ENCODE measurements at places on chromosomes 3 and 15.

- DNase-seq = no peak
These were observed 285.3 kb downstream of the CADM2 start for GRCh38 chr3:85244091-85244490.

DNA sequence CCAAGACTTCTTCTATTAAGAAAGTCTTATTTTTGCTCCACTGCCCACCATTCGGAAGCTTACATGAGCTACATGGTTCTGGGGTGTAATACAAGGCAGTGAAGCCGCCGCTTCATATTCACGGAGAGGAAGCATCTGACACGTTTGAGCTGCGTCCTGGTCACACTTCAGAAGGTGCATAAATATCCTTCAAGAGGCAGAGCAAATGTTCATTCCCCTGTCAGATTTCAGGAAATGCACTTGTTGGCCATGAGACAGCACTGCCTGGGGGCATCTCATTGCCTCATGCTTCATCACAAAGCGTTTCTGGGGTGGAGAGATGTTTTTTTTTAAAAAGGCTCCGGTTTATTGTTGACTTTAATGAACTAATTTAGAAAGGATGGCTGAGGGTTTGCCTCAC, 119.9 kb downstream of the CADPS start:
- no peak for DNase-seq

DNA sequence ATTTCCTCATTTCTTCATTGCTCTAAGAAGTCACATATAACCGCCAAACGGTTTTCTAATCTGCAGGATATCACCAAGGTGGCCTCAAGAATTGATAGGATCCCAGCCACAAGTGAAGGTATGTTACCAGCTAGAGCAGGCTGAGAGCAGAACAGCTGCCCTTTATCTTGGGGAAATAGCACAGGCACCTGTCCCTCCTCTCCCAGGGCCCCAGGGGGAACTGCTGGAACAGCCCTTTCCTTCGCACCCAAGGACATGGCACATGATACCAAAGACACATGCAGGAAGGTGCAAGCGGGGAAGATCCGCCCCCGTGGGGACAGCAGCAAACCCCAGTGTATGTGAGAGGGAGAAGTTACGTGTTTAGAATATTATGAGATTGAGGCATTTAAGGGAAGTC, 35.3 kb downstream of the HOMER2 start:
- no peak for DNase-seq

GRCh38 chr3:67437090-67437489, 217.3 kb downstream of the SUCLG2 start:
- no peak for DNase-seq

DNA sequence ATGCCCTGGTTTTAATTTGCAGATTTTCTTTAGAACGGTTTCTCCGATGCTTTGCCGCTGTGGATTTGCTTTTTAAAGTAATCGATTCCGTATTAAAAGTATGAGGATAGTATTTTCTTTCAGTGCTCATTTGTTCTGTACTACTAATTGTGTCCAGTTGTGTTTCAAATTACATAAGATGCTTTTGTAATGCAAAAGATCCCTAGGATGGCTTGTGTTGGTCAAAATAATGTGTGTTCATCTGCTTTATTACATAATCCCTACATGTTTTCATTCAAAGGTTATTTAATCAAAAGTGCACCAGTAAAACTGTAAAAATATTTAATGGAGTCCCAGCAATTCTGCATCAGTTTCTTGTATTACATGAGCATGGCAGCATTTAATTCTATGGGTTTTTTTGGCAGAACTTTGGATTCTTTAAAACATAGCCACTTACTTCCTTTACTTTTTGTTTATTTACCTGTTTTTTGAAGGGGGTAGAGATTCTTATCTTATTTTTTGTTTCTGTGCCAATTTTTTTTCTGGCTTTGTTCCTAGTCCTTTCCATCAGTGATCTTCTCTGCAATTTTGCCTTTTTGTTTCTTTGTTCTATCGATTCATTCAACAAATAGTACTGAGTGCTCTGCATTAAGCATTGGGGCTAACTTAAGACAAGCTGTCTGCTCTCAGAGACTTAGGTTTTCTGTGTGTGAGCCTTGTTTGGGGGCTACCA, 352.8 kb downstream of the LRTM1 start:
- no peak for DNase-seq

- DNase-seq = no peak
These were observed 76.7 kb downstream of the TOP2B start for GRCh38 chr3:25587975-25588374.

DNA sequence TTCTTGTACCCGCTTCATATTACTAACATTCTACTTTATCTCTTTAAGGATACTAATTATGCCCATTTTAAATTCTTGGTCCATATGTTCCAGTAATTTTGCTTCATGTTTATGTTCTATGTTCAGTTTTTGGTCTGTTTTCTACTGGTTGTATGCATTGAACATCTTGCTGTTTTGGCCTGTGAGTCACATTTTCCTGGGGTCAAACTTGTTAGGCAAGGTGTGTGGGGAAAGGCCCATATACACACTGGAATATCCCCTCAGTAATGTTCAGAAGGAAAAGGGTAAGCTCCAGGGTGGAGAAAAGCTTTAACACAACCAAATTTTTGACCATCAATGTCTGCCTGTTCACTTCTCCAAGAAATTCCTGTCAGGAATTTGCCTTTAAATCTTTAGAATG, 337.7 kb downstream of the SLC9A9 start:
- no peak for DNase-seq

DNA sequence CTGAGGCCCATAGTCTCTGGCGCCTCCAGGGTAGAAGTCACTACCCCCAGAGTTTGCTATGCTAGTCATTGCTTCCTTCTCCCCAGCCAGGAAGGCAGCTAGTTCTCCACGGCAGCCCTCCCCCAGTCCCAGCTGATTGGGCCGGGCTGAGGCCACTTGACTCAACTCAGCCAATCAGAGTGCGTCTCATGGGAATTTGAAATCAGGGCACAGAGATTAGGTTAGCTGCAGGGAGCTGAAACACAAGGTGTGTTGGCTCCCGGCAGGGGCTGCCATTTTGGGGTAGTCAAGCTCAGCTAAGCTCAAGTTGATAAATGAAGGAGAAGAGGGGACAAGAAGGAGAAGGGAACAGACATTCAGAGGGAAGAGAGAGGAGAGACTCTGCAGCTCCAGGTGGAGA, 32.8 kb downstream of the LINGO1 start:
- DNase-seq = peak; percentile 36

DNA sequence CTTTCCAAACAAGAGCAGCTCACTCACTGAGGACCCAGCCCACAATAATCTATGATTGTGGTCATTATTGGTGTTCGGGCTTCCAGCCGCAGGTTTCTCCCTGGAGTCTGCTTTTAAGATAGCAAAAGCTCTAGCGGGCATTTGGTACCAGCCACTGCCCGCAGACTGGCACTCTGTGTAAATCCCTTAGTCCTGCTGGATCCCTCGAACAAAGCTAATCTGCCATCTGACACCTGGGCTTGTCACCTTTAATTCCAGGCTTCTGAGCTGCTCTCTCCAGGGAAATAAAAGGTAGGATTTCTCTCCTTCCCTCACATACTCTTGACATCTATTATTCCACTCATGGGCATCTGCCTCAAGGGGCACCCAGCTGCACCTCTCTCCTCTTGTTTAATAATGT, 158.7 kb downstream of the PDCD6IP start:
- DNase-seq = no peak

GRCh38 chr15:52220251-52220650, 29.1 kb upstream of the GNB5 start:
- DNase-seq = no peak

GRCh38 chr3:58962816-58963215, 87.0 kb downstream of the CFAP20DC start:
- DNase-seq = no peak

DNA sequence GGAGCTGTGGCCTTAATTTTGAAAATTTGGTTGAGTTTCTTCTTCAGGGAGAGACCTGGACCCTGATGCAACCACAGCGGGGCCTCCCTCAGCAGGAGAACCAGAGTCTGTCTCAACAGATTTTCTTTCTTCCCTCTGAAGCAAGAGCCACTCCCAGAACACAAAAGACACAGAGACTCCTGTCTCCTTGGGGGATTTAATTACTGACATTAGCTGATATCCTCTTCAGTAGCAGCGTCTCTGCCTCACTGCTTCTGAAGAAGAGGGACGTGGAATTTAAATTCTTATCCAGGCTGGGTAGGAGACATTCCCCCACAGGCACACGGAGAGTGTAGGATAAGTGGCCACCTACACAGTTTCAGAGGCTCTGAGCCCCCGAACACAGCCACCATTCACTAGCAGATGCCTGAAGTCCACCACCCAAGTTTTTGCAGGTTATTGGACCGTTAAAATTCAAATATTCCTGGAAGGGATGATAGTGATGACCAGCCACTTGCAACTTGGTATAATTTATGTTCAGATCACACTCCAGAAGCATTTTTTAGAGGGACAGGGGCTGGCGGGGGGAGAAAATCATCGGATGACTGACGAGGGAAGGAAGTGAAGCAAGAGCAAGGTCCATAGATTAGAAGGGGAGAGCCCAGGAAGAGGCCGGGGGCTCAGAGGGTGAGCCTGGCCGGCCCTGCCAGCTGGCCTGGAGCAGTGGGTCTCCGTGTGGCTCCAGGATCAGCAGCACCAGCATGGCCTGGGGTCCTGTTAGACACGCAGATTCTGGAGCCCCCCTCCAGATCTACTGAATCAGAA, 109.7 kb downstream of the BDH1 start:
- no peak for DNase-seq

DNA sequence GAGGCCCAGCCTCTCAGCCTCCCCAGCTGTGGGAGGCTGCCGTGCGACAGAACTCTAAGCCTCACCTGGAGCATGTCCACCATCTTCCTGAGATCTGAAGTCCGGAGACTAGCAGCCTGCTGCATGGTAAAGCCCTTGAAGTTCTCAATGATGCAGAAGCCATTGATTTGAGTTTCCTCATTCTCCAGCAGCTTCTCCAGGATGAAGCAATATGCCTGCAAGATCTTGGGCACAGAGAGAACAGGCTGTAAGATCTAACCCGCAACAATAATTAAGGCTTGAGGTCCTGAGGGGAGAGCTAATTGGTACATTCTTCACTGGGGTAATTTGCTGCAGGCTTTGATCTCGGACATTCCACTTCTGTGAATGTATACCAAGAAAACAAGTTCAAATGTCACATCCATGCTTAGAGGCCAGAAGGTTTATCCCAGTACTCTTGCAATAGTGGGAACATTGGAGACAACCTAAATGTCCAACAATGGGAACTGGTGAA, 9.7 kb downstream of the RLBP1 start:
- DNase-seq = no peak

DNA sequence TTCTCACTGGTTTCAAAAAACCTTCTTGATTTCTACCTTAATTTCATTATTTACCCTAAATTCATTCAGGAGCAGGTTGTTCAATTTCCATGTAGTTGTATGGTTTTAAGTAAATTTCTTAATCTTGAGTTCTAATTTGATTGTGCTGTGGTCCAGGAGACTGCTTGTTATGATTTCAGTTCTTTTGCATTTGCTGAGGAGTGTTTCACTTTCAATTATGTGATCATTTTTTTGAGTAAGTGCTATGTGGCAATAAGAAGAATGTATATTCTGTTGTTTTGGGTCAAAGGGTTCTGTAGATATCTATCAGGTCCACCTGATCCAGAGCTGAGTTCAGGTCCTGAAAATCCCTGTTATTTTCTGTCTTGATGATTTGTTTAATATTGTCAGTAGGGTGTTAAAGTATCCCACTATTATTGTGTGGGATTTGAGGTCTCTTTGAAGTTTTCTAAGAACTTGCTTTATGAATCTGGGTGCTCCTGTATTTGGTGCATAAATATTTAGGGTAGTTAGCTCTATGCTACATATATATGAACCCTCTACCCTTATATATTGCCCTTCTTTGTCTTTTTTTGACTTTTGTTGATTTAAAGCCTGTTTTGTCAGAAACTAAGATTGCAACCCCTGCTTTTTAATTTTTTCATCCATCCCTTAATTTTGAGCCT, 158.4 kb upstream of the TPRG1 start:
- no peak for DNase-seq

DNA sequence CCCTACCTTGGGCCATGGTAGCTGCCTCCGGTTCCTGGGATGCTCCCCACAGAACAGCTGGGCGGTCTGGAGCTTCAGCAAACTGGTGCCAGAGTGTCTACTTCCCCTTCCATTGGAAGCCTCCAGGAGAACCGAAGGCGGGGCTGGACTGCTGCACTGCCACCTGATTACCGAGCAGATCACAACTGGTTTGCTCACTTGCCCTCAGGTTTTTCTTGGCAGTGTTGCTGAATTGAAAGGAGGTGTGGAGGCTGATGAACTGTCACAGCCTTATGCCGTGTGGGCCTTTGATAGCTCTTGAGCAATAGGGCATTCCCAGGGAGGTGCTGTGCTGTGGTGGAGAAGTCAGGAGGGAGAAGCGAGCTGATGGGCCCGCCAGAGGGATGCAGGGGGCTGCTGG, at the start of gene TGM5:
TGM5 (minus strand) TSS at position 95 of the 400 bp plus-strand sequence; CDS start at position 16, 79 bp downstream.
- DNase-seq = no peak

- DNase-seq = no peak
These were observed 22.6 kb downstream of the ISL2 start for GRCh38 chr15:76359152-76359551.

GRCh38 chr15:56835718-56836171, 82.7 kb upstream of the TCF12 start:
- peak; percentile 72 for DNase-seq

- DNase-seq = no peak
These were observed 29.1 kb upstream of the RASA2 start for GRCh38 chr3:141457624-141458236.

GRCh38 chr15:60423537-60423936, 25.8 kb upstream of the ANXA2 start:
- DNase-seq = peak; percentile 45

- DNase-seq = no peak
These were observed 91.2 kb downstream of the KCNAB1 start for GRCh38 chr3:156211583-156211982.

DNA sequence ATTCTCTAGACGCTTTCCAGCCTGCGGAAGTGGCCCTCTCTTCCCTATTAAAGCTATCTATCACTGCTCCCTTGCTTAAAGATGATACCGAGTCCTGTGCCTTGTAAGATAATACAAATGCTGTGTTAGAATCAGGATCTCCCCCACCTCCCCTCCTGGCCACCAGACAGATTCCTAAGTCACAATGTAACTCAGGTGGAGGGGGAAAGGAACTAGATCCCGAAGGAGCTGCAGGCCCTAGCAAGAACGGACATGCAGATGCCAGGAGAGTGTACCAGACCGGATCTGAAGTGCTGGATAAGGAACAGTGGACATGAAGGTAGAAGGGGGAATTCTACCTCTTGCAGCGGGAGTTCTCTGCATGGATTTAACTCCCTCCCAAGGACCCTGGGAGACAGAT, 230.7 kb upstream of the LYSMD4 start:
- no peak for DNase-seq
